K562 (cell line): ENCODE measurements at places on chromosomes 2 and 18. TPM values are rescaled to one million over a fixed set of nuclear protein-coding genes. Genes with fewer than 3 reads are reported as not detected.

ITPRID2 gene
- polyA plus RNA-seq: 42.5 and 44.2 TPM in 2 replicates

DNA sequence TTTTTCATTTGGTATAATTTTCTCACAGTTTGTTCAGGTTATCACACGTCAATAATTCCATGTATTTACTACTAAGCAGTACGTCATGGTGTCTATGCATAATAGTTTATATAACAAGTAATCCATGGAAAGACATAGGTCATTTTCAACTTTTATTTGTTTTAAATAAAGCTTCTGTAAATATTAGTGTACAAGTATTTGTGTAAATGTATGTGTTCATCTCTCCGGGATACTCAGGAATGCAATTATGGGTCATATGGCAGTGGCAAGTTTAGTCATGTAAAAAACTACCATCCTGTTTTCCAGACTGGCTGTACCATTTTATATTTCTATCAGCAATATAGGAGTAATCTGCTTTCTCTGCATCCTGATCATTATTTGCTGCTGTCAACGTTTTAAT, 231.1 kb upstream of the ZNF804A start:
- DNase-seq: no peak

- no peak for DNase-seq
Observed at GRCh38 chr2:162581959-162582798, 238.2 kb downstream of the GCA start.

- DNase-seq: no peak
Observed at GRCh38 chr2:1153920-1154319, 203.3 kb downstream of the SNTG2 start.

DNA sequence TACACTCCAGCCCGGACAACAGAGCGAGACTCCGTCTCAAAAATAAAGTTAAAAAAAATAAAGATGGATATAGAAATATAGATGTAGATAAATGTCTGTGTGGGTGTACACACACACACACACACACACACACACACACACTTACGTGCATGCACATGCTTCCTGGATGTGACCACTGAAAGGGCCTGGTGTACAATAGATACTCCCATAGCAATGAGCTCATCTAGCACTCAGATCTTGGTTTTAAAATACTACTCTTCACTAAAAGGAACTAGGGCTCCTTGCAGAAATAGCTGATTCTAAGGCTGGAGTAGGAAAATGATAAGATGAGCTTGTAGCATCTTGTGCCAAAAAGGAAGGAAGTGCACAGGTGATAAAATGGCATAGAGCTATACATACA, 39.1 kb downstream of the ROCK2 start:
- no peak for DNase-seq

GRCh38 chr2:794554-795241, 117.5 kb upstream of the TMEM18 start:
- DNase-seq: no peak

NTSR2 gene
- polyA plus RNA-seq: not detected in 2 replicates

DNA sequence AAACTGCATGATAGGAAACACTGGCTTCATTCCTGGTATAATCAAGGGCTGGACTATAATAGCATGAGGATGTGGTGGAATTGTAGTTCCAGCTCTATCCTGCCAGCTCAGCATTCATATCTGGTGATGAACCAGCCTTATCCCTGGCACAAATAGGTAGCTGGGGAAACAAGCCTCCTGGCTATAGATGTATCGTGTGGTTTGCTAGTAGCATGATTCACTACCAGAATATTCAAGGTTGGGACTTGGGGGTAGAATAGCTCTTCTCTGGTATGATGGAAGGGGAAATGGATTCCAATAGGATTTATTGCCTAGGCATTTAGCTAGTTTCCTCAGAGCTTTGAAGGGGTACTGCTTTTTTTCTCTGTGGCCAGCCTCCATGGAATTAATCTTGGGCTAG, 532.8 kb downstream of the FBXO15 start:
- DNase-seq: no peak

DNA sequence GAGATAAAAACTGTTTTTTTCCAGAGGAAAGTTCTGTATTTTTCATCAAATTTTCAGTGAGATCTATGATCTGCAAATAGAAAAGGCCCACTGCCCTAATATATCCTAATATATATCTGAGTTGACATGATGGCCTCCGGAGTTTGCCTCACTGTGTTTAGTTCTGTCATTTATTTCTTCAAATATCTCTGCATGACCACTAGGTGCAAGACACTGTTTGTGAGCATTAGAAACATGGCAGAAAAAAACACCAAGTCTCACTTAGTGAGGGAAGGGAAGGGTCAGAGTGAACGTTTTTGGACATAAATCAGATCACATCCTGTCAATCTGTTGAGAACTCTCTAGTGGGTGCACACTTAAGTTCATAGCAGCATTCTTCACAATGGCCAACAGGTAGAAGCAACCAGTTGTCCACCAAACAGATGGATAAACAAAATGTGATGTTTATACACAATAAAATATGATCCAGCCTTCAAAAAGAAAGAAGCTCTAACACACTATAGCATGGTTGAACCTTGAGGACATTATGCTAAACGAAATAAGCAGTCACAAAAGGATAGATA, 53.4 kb downstream of the SPIRE1 start:
- DNase-seq: no peak

DNA sequence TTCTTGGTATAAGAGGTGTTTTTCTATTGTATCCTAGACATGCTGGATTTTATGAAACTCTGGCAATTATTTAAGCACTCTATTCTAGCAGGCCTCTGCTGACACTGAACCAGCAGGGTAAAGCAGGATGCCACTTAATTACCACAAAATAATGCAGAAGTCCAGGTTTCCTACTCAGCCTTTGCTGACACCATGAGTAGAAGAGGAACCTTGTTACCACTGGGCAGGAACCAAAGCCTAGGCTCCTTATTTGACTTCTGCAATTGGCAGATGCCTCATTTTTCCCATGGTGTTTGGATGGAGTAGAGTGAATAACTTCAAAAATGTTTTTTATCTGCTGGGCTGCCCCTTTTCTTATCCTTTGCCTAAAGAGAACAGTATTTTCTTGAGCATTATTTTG, 60.8 kb downstream of the THNSL2 start:
- DNase-seq: no peak

DNA sequence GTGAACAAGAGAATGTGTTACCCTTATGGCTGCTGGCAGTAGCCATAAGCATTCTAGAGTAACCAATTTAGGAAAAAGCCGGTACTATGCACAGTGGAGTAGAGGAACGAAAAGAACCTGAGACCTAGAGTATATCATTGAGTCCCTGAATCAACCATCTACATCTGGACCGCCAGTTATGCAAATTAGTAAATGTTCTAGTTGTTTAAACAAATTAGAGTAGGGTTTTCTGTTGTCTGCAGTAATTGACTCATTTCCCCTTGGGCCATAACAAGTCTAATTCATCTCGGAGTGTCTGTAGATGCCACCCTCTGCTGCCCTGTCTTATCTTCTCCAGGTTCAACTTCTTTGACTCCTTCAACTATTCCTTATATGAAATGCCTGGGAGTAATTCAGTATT, 60.1 kb upstream of the CAPN13 start:
- no peak for DNase-seq

MSTN gene
- not detected in 2 replicates for polyA plus RNA-seq

DNA sequence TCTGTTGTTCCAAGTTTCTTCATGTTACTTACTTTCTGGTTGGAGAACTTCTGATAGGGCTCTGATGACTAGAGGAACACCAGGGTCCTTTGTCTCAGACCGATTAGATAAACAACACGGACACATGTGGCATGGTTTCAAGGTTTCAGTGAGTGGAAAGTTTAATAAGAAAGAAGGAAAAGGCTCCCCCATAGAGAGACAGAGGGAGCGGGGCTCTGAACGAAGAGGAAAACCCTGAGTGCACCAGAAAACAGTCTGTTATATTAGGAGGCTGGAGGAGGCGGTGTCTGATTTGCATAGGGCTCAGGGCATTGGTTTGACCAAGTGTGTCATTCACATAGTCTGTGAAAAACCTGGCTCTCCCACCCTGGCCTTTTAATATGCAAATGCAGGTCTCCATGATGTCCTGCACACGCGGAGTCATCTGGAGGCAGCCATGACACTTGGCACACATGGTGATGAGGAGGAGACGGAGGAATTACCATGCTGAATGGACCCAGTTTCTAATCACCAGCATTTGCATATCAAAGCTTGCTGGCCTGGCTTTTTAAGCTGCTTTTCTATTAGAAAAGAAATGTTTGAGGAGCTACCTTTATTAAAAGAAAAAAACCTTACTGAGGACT, 94.2 kb downstream of the PTPN4 start:
- DNase-seq: no peak

DNA sequence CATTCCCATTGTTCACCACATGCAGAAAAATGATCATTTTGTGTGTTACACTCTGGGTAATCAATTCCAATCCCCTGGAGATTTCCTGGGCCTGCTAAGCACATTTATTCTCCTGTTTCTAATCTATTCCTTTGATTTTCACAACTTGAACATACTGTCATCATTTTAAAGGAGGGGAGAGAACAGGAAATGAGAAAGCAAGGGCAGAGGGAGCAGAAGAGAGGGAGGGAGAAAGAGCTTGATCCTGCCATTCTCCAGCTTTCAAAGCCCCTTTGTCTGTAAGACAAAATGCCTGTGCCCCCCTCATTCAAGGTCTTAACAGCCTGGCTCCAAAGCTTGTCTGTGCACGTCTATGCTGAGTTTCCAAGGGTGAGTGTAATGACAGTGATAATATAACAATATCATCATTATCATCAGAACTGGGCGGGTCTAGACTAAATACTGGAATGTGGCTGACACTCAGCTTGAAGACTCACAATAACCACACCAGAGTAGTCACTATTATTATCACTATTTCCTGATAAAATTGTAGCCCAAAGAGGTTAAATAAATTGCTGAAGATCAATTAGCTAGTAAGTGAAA, 164.4 kb upstream of the KLHL29 start:
- DNase-seq: no peak

DNA sequence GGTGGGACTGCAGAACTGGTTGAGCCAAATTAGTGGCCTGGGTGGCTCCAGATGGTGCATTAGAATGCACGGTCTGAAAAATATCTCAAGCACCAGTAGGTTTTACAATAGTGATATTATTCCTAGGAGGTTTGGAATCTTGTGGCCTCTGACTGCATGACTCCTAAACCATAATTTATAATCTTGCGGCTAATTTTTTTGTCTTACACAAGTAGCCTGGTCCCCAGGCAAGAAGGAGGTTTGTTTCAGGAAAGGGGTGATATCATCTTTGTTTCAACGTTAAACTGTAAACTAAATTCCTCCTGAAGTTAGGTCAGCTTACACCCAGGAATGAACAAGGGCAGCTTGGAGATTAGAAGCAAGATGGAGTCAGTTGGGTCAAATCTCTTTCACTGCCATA, 98.9 kb upstream of the ARL4C start:
- DNase-seq: no peak

PROC gene
- not detected in 2 replicates for polyA plus RNA-seq

DNA sequence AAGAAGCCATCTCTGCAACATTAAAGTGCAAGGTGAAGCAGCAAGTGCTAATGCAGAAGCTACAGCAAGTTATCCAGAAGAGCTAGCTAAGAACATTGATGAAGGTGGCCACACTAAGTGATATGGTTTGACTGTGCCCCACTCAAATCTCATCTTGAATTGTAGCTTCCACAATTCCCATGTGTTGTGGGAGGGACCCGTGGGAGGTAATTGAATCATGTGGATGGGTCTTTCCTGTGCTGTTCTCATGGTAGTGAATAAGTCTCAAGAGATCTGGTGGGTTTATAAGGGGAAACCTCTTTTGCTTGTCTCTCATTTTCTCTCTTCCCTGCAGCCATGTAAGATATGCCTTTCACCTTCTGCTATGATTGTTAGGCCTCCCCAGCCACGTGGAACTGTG, 11.4 kb downstream of the RDH14 start:
- DNase-seq: no peak

- DNase-seq: no peak
Observed at GRCh38 chr2:43065871-43066270, 160.5 kb downstream of the ZFP36L2 start.

MGAT4A gene
- polyA plus RNA-seq: 0.53 TPM in 1 of 2 replicates, not detected in the other

DNA sequence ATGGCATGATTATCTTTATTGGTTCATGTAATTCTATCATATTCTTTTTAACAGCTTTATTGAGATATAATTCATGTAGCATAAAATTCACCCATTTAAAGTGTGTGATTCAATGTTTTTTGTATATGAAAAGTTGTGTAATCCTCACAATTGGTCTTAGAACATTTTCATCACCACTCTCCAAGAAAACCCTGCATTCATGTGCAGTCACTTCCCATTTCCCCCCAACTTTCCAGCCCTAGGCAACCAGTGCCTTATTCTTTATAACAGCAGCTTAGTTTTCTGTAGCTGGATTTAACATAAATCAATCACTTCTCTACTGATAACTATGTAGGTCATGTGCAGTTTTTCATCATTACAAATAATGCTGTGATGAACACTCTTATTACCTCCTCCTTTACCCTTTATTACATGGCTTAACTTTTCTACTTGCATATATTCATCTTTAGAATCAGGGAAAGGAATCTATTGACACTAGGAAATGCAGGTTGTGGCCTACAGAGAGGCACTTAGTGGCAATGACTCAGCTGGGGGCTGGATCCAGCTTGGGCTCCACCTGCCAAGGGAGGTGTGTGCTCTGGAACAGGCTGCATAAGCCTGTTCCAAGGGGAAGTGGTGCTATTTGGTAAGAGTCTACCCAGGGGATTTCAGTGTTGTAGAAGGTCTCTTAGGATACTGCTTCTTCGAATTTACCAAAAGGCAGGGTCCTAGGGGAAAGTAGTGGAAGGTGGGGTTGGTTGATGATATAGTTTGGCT, 89.1 kb downstream of the ETAA1 start:
- no peak for DNase-seq

SPP2 gene
- not detected in 2 replicates for polyA plus RNA-seq

DNA sequence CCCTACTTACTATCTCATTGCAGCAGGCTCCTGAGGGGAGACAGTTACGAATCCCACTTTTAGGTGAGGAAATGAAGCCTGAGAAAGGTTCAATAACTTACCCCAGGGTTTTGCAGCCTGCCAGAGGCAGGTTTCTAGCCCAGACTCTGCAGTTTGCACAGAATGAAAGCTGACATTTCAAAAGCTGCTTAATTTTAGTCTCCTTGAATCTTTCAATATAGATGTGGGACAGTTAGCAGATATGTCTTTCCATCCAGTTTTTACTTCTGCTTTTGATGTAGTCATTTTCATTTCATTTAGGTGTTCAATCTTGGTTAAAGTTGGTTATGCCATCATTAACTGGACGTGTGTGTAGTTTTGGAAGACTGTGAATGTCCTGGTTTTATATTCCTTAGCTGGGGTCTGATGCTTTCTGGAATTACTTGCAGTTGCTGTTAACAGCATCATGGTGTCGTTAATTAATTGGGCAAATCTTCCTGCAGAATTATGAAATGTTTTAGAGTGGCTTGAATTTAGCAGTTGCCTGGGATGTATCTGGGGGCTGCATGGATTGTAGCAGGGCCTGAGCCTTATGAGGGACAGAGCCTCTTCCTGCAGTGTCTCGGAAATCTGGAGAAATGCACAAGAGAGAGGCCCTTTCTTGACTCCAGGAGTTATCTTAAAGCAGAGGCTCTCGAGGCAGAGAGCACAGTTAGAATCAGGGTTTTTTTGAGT, 100.8 kb downstream of the ZNF532 start:
- no peak for DNase-seq

DNA sequence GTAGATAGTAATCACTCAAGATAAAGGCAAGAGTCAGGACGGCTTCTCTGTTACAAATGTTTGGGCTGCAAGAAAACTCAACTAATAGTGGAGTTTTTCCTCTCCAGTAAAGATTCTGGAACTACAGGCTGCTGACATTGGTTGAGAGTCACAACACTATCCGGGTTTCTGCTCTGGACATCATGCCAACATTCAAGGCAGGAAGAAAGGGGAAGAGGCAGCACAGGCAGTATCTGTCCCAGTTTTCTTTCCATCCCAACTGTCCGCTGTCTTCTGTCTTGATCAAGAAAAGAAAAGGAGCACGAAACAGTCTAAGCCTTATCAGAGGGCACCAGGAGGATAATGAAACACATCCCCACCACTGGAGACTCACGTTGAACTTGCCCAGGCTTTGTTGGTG, 132.1 kb downstream of the MAIP1 start:
- no peak for DNase-seq
